ENCODE measurements at places on chromosomes 5 and 9. TPM values are rescaled to one million over a fixed set of nuclear protein-coding genes. Genes with fewer than 3 reads are reported as not detected.
A peak's percentile ranks its signal among the peaks of the same experiment; 100 is the strongest.

The TOR4A gene
- total RNA-seq: 30.7 TPM

The SKIC3 gene
- total RNA-seq: 79.4 TPM

The ADAMTSL2 gene
- total RNA-seq: 5.7 TPM

DNA sequence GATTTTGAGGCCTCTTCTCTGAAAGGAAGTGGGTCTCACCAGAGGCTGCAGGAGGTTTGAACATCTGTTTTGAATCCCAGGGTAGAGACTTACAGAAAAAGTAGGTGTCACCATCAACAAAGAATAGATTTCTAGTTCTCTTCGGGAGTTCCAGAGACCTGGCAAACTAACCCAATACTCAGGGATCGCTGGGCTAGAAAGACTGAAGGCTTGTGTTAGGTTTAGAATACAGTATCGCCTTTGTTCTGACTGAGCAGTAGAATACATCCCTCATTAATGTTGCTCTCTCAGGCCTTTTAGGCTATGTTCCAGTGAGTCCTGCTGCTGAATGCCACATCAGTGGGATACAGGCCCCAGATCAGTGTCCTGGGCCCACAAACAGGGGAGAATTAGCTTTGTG lies 27.2 kb downstream of the RUSC2 start:
- DNase-seq: no peak
- H3K36me3 ChIP-seq: no peaks in the 10 kb centered on the region
- no peaks in the 10 kb centered on the region for H3K27me3 ChIP-seq
- peaks cover 29% of the 10 kb centered on the region for H3K4me1 ChIP-seq
- H3K4me3 ChIP-seq: no peak overlapping the region

DNA sequence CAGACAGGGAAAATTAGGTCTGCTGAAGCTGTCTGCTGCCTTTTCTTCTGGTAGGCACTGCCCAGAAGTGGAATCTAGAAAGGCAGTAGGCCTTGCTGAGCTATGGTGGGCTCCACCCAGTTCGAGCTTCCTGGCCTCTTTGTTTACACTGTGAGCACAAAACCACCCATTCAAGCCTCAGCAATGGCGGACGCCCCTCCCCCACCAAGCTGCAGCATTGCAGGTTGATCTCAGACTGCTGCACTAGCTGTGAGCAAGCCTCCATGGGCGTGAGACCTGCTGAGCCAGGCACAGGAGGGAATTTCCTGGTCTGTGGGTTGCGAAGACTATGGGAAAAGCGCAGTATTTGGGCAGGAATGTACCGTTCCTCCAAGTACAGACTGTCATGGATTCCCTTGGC lies 18.5 kb downstream of the AGTPBP1 start:
- H3K4me1 ChIP-seq: peaks cover 54% of the 10 kb centered on the region
- peaks cover 4% of the 10 kb centered on the region for H3K36me3 ChIP-seq
- no peaks in the 10 kb centered on the region for H3K27me3 ChIP-seq
- DNase-seq: peak; percentile 83

DNA sequence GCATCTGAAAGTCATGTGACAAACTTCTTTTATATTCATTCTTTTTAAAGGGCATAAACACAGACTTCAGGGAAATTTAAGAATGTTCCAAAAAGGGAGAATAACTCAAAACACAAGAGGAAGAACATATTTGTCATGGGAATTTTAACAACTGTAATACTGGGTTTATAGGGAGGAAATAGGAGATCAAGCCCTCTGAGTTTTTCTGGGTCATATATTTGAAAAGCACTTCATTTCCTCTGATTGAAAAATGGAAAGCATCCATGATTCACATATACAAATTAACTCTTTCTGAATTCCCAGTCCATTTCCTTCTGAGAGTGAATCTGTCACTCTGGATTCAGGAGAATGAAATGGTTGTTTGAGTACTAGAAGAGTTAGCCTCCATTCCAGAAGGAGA lies 26.8 kb downstream of the LURAP1L start:
- no peaks in the 10 kb centered on the region for H3K36me3 ChIP-seq
- peak overlapping the region; percentile 33 for H3K27ac ChIP-seq
- DNase-seq: no peak

GRCh38 chr5:151742870-151743294 lies 15.5 kb downstream of the ATOX1 start:
- no peaks in the 10 kb centered on the region for H3K27me3 ChIP-seq
- no peak overlapping the region for H3K27ac ChIP-seq
- no peak overlapping the region for H3K4me3 ChIP-seq
- peaks cover 77% of the 10 kb centered on the region for H3K36me3 ChIP-seq
- no peak for DNase-seq

Measured in spleen (tissue), 13 donors.